Cardiac muscle cell (in vitro differentiated cells and primary cell): ENCODE measurements at places on chromosomes 7 and 10. TPM values are rescaled to one million over a fixed set of nuclear protein-coding genes. Genes with fewer than 3 reads are reported as not detected.
A peak's percentile ranks its signal among the peaks of the same experiment; 100 is the strongest.

Gene NME8
- total RNA-seq: 0.06 and 0.07 TPM in 2 replicates

DNA sequence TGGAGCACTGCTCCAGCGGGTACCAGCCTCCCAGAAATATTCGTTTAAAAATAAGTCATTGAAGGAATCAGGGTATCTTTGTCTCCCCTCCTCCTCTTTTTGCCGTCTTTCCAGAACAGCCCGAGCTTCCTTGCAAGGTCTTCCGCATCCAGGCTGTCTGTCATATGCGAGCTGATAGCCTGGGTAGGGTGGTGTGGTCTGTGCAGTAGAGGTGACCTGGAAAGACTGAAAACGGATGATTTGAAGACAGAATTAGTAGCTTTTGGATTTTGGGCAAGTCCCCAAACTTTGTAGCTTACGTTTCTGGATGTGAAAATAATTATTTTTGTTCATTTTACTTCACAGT is 480 bp downstream of the VPS50 start:
- H3K27me3 ChIP-seq: peaks cover 3% of the 10 kb centered on the region
- H3K36me3 ChIP-seq: no peaks in the 10 kb centered on the region
- peaks cover 6% of the 10 kb centered on the region for H3K4me1 ChIP-seq
- DNase-seq: peak; percentile 4
- peak overlapping the region; percentile 11 for H3K27ac ChIP-seq

Gene WEE2
- total RNA-seq: 0.07 and 0.09 TPM in 2 replicates

Gene UNCX
- 6.4 and 11.8 TPM in 2 replicates for total RNA-seq

GRCh38 chr10:80536361-80536835 is 1.3 kb upstream of the SH2D4B start:
- H3K27me3 ChIP-seq: no peaks in the 10 kb centered on the region
- DNase-seq: no peak
- no peaks in the 10 kb centered on the region for H3K4me1 ChIP-seq
- H3K27ac ChIP-seq: no peak overlapping the region
- H3K4me3 ChIP-seq: no peak overlapping the region
- H3K36me3 ChIP-seq: no peaks in the 10 kb centered on the region
